ENCODE measurements at places on chromosomes 7 and 10.
A peak's percentile ranks its signal among the peaks of the same experiment; 100 is the strongest.

DNA sequence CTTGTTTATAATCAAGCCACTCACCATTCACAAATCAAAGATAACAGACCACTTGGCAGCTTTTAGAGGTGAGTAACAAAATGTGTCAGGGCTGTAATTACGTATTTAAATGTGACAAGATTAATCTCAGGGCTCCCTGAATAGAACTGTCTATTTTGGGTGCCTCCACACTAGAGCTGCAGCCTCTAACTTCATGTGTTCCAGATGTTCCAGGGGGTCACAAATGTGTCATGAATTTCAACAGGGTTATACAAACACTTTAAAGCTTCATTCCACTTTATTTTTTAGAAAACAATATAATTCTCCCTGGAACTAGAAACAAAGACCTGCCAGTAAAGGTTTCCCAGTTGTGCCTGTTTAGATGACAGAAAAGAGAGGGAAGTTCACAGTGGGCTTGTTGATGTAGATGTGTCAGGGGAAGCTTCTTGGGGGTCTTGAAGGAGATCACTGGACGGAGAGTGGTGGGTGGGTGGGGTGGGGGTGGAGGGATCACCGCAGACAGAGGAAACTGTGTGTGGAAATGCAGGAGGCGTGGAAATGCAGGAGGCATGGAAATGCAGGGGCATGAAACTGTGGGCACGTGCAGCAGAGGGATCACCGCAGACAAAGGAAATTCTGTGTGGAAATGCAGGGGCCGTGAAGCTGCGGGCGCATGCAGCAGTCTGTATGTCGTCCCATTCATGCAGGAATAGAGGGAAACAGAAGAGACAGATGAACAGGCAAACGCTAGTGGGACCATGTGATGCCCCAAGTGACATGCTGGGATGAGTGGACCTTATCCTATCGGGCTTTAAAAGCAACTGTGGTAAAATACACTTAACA, 42.0 kb upstream of the TRIL start:
- H3K27ac ChIP-seq, result no peak overlapping the region
- no peaks in the 10 kb centered on the region for H3K4me1 ChIP-seq
- no peak for DNase-seq

- H3K27me3 ChIP-seq, result no peaks in the 10 kb centered on the region
- no peak overlapping the region for H3K4me3 ChIP-seq
- peak; percentile 14 for DNase-seq
- H3K27ac ChIP-seq, result no peak overlapping the region
- no peaks in the 10 kb centered on the region for H3K4me1 ChIP-seq
Measured at GRCh38 chr10:90751107-90751997, 106.5 kb downstream of the HTR7 start.

DNA sequence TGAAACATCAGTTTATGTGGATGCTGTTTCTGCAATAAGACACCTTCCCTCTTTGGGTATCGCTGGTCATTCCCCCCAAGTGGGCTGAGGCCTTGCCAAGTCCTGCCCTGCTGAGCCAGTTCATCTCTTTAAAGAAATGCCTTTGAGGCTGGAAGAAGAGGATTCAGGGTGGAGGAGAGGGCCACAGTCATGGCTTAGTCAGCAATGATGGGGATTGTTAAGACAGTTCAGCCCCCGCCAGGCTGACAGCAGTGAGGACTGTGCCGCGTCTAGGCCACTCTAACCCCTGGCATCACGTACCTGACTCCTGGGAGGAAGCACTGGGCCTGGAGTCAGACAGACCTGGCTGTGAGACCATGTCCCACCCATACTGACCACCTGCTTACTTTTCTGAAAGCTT, 48.3 kb downstream of the PNLIPRP2 start:
- no peak overlapping the region for H3K27ac ChIP-seq
- no peak overlapping the region for H3K4me3 ChIP-seq
- H3K36me3 ChIP-seq, result no peaks in the 10 kb centered on the region
- DNase-seq, result no peak

DNA sequence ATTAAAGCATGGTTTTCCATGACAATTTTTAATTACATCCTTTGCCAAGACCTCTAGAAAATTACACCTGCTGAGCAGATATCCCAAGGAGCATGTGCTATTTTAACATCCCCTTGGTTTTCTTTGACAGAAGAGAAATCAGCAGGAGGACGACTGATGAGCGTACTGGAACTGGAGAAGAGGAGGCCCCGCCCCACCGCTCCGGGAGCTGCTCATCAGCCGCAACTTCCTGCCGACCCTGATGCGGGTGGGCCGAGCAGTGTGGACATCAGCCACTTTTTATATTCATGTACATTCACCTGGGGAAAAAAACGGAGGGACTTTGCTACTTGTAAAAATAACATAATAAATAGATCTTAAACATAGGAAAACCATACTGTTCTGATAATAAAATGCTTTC, 54.2 kb downstream of the CDC123 start:
- no peak overlapping the region for H3K4me3 ChIP-seq
- H3K27me3 ChIP-seq, result no peaks in the 10 kb centered on the region
- no peak for DNase-seq
- peaks cover 28% of the 10 kb centered on the region for H3K36me3 ChIP-seq
- H3K4me1 ChIP-seq, result no peaks in the 10 kb centered on the region
- H3K27ac ChIP-seq, result no peak overlapping the region

DNA sequence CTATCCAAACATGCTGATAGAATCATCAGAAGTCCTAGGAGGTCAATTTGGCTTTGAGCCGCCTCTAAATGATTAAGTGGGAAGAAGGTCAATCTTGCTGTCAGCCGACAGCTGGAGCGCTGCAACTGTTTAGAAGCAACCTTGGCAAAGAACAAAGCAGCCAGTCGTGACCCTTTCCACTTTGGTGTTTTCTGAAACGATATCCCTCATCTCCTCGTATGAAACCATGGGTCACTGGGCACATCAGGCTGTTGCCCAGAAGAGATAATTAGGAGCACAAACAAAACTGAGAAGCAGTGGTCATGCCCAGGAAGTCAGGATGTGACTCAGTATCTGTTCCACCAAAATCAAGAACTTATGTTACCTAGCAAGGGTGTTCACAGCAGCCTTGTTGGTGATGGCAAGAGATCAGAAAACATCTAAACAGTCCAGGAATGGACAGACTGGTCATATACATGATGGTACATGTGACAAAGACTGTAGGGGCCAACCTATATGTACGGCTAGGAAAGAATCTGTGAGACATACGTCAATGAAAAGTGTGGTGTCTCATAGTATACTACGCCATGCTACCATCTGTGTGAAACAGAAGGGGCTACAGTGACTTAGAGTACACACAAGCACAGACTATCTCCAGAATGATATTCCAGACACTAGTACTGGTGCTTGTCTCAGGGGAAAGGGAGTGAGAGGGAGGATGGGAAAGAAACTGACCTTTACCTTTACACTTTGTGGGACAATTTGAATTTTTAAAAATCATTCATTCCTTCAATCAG, 22.4 kb downstream of the STN1 start:
- no peak overlapping the region for H3K4me3 ChIP-seq
- no peaks in the 10 kb centered on the region for H3K27me3 ChIP-seq
- DNase-seq, result no peak
- H3K4me1 ChIP-seq, result no peaks in the 10 kb centered on the region

DNA sequence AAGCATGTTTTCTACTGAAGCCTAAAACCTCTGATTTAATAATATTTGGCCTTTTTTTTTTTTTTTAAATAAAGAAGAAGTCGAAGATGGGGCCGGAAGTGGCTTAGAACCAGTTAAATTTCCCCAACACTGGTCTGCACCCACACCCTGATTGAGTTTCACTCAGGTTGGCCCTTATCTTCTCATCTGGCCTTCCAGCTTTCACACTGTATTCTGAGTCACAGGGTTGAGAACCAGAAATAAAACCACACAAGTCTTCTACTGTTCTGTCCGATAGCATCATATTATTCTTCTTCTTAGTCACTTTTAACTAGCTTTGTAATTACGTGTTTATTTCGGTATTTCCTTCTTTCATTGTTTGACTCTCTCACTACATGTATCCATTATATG, 9.9 kb downstream of the ZNF365 start:
- H3K4me1 ChIP-seq, result no peaks in the 10 kb centered on the region
- no peak overlapping the region for H3K27ac ChIP-seq
- H3K36me3 ChIP-seq, result no peaks in the 10 kb centered on the region
- H3K27me3 ChIP-seq, result no peaks in the 10 kb centered on the region

DNA sequence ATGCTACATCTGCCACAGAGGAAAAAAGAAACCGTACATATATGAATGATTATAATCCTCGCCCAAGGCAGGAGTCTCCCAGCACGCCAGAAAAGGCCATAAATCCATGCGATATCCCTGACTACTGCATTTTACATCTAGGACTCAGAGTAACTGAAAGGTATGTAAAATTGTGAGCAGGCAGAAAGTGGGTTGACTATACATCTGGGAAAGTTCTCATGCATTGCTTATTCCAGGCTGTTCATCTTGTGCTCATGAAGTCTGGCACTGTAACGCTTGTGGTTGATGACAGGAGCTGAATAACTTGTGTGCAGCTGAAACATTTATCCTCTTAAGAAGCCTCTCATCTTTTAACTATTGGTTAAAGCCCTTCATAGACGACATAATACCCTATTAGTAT, 193.4 kb upstream of the STEAP4 start:
- no peak overlapping the region for H3K27ac ChIP-seq
- H3K36me3 ChIP-seq, result no peaks in the 10 kb centered on the region
- no peak overlapping the region for H3K4me3 ChIP-seq
- DNase-seq, result no peak
- H3K4me1 ChIP-seq, result no peaks in the 10 kb centered on the region

GRCh38 chr10:1395481-1396296, 339.5 kb downstream of the WDR37 start:
- no peak overlapping the region for H3K27ac ChIP-seq
- DNase-seq, result no peak
- H3K4me1 ChIP-seq, result no peaks in the 10 kb centered on the region
- no peaks in the 10 kb centered on the region for H3K36me3 ChIP-seq
- H3K4me3 ChIP-seq, result no peak overlapping the region

DNA sequence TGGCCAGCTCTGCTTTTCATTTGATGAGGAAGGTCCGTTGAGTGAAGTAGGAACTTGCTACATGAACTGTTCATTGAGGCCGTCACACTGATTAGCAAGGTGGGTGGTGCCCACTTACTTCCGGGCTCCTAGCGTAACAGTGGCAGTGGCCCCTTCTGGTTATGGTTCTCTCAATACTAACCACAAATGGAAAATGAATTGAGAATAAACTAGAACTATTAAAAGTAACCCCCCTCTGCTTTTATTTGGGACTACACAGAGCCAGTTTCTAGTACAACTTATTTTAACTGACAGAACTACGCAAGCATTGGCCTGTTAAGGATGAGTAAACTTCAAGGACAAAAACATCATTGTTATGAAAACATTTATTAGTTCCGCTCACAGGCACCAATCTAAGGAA, 519.1 kb downstream of the INHBA start:
- H3K4me1 ChIP-seq, result no peaks in the 10 kb centered on the region
- no peaks in the 10 kb centered on the region for H3K27me3 ChIP-seq
- no peak for DNase-seq
- H3K27ac ChIP-seq, result no peak overlapping the region
- no peak overlapping the region for H3K4me3 ChIP-seq

- H3K4me3 ChIP-seq, result no peak overlapping the region
- no peaks in the 10 kb centered on the region for H3K36me3 ChIP-seq
- no peak overlapping the region for H3K27ac ChIP-seq
- no peaks in the 10 kb centered on the region for H3K27me3 ChIP-seq
- no peaks in the 10 kb centered on the region for H3K4me1 ChIP-seq
- DNase-seq, result no peak
Measured at GRCh38 chr10:130745251-130745650, 566.3 kb downstream of the TCERG1L start.

- H3K27me3 ChIP-seq, result peaks cover 12% of the 10 kb centered on the region
- peaks cover 22% of the 10 kb centered on the region for H3K4me1 ChIP-seq
- peak overlapping the region; percentile 63 for H3K4me3 ChIP-seq
- peak overlapping the region; percentile 65 for H3K27ac ChIP-seq
Measured at GRCh38 chr10:13099144-13099665, 758 bp upstream of the OPTN start.

DNA sequence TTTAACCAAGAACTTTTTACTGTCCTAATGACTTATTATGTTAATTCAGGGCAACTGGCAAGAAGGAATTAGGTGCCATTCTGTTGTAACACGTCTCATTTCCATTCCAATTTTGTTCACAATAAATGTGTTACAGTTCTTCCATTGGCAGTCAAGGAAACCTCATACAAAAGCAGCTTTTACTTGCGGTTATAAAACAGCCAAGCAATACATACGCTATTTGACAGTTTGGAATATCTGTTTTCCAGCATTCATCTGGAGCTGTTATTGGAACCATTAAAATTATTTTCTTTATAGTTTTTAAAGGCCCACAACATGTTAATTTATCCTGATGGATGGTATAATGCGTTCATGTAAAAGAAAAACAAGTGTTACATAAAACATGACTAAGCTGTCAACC, 33.3 kb downstream of the MTERF1 start:
- no peak overlapping the region for H3K27ac ChIP-seq
- no peaks in the 10 kb centered on the region for H3K27me3 ChIP-seq
- H3K36me3 ChIP-seq, result no peaks in the 10 kb centered on the region
- no peaks in the 10 kb centered on the region for H3K4me1 ChIP-seq

- H3K27ac ChIP-seq, result no peak overlapping the region
- H3K36me3 ChIP-seq, result no peaks in the 10 kb centered on the region
- H3K27me3 ChIP-seq, result no peaks in the 10 kb centered on the region
- no peaks in the 10 kb centered on the region for H3K4me1 ChIP-seq
- no peak for DNase-seq
- H3K4me3 ChIP-seq, result no peak overlapping the region
Measured at GRCh38 chr10:91590142-91590903, 42.5 kb downstream of the PPP1R3C start.

- H3K36me3 ChIP-seq, result no peaks in the 10 kb centered on the region
- DNase-seq, result peak; percentile 5
- no peaks in the 10 kb centered on the region for H3K27me3 ChIP-seq
- peak overlapping the region; percentile 68 for H3K4me3 ChIP-seq
Measured at GRCh38 chr10:16437540-16437894, 707 bp downstream of the PTER start.

DNA sequence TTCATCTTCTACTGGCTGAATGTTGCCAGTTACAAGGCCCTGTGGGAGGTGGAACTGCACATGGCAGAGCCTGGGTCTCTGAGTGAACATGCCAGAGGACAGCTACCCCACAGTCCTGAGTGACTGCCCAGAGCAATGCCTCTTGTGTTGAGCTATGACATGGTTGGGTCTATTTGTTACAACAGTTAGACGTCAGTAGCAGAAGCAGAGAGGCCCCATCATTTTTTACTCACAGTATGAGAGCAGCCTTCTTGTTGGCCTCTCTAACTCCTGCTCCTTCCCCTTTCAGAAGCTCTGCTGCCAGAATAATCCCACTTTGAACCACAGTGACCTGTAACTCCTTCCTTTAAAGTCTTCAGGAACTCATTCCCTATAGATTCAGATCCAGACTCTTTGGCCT, 30.8 kb upstream of the NRP1 start:
- H3K4me3 ChIP-seq, result no peak overlapping the region
- DNase-seq, result no peak
- H3K27ac ChIP-seq, result no peak overlapping the region
- no peaks in the 10 kb centered on the region for H3K4me1 ChIP-seq

GRCh38 chr10:47378183-47378510, 5.9 kb downstream of the ZNF488 start:
- no peak overlapping the region for H3K27ac ChIP-seq
- H3K27me3 ChIP-seq, result peaks cover 15% of the 10 kb centered on the region
- H3K36me3 ChIP-seq, result no peaks in the 10 kb centered on the region
- H3K4me3 ChIP-seq, result no peak overlapping the region

- H3K4me1 ChIP-seq, result peaks cover 11% of the 10 kb centered on the region
- no peaks in the 10 kb centered on the region for H3K27me3 ChIP-seq
- DNase-seq, result no peak
- H3K4me3 ChIP-seq, result peak overlapping the region; percentile 91
- H3K27ac ChIP-seq, result peak overlapping the region; percentile 53
- H3K36me3 ChIP-seq, result peaks cover 9% of the 10 kb centered on the region
Measured at GRCh38 chr10:1047937-1048336, 982 bp downstream of the IDI1 start.

GRCh38 chr10:101346177-101346576, 7.8 kb upstream of the BTRC start:
- H3K4me3 ChIP-seq, result no peak overlapping the region
- H3K27ac ChIP-seq, result no peak overlapping the region
- H3K27me3 ChIP-seq, result peaks cover 23% of the 10 kb centered on the region
- DNase-seq, result no peak
- no peaks in the 10 kb centered on the region for H3K36me3 ChIP-seq
